ENCODE measurements at places on chromosomes 2 and 18.

GRCh38 chr2:10212827-10213226 is 89.9 kb upstream of the HPCAL1 start:
- H3K27ac ChIP-seq: no peak overlapping the region
- no peak for DNase-seq
- H3K4me1 ChIP-seq: peaks cover 23% of the 10 kb centered on the region

- no peak overlapping the region for H3K27ac ChIP-seq
- H3K27me3 ChIP-seq: peaks cover 23% of the 10 kb centered on the region
- no peak overlapping the region for H3K4me3 ChIP-seq
- H3K36me3 ChIP-seq: no peaks in the 10 kb centered on the region
These were observed 96.0 kb upstream of the TTC39C start for GRCh38 chr18:23918395-23919032.

DNA sequence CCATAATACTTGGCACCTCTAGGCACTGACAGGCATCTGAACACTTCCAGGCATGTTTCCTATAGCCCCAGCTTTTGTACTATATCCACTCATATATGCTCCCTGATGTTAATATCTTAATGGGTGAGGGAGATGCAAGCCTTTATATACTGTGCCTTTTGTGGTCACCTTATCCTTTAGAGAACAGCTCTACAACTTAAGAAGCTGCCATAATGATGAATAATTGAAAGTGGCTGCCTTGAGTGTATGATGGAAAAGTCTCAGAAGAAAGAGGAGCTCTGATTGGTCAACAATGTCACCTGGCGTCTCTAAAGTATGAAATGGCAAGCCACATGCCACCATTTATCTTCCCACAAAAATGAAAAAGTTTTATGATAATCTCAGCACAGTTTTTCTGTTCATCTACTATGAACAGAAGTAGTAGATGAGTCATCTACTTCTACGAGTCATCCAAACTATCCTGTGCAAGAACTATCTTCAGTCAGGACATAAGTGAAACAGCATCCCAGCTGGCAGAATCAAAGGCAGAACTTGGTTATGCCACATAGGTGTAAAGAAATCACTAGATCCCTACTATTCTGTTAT is 997.9 kb upstream of the CELF4 start:
- H3K27me3 ChIP-seq: peaks cover 2% of the 10 kb centered on the region
- H3K27ac ChIP-seq: no peak overlapping the region
- no peak overlapping the region for H3K4me3 ChIP-seq
- H3K4me1 ChIP-seq: no peaks in the 10 kb centered on the region
- H3K36me3 ChIP-seq: peaks cover 3% of the 10 kb centered on the region

- no peaks in the 10 kb centered on the region for H3K4me1 ChIP-seq
- H3K27me3 ChIP-seq: peaks cover 44% of the 10 kb centered on the region
- no peak overlapping the region for H3K4me3 ChIP-seq
- H3K27ac ChIP-seq: no peak overlapping the region
- no peaks in the 10 kb centered on the region for H3K36me3 ChIP-seq
These were observed 135.0 kb downstream of the LAMA3 start for GRCh38 chr18:23824240-23824639.

GRCh38 chr2:145587922-145588321 is 1068.0 kb upstream of the ZEB2 start:
- H3K4me3 ChIP-seq: no peak overlapping the region
- H3K27ac ChIP-seq: no peak overlapping the region
- no peak for DNase-seq
- no peaks in the 10 kb centered on the region for H3K27me3 ChIP-seq
- H3K36me3 ChIP-seq: no peaks in the 10 kb centered on the region

- H3K36me3 ChIP-seq: no peaks in the 10 kb centered on the region
- no peaks in the 10 kb centered on the region for H3K27me3 ChIP-seq
- no peak overlapping the region for H3K27ac ChIP-seq
- H3K4me3 ChIP-seq: no peak overlapping the region
- DNase-seq: no peak
- H3K4me1 ChIP-seq: peaks cover 3% of the 10 kb centered on the region
These were observed 782.8 kb upstream of the ACVR2A start for GRCh38 chr2:147062073-147062472.

DNA sequence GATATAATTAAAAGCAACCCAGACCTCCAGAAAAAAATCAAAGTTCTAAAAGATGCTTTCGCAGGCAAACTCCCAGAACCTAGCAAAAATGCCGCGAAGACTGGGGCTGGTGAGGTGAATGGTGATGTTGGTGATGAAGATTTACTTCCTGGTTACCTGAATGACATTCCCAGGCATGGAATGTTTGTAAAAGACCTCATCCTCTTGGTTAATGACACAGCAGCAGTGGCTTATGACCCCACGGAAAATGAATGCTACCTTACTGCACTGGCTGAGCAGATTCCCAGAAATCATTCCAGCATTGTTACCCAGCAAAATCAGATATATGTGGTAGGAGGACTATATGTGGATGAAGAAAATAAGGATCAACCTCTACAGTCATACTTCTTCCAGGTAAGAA is 994 bp downstream of the KLHL41 start:
- no peak overlapping the region for H3K27ac ChIP-seq
- H3K27me3 ChIP-seq: no peaks in the 10 kb centered on the region
- no peak for DNase-seq
- H3K36me3 ChIP-seq: peaks cover 5% of the 10 kb centered on the region
- H3K4me3 ChIP-seq: no peak overlapping the region

GRCh38 chr2:47558116-47558767 is 155.3 kb downstream of the MSH2 start:
- H3K36me3 ChIP-seq: no peaks in the 10 kb centered on the region
- H3K27me3 ChIP-seq: peaks cover 22% of the 10 kb centered on the region
- no peak for DNase-seq
- peaks cover 4% of the 10 kb centered on the region for H3K4me1 ChIP-seq

DNA sequence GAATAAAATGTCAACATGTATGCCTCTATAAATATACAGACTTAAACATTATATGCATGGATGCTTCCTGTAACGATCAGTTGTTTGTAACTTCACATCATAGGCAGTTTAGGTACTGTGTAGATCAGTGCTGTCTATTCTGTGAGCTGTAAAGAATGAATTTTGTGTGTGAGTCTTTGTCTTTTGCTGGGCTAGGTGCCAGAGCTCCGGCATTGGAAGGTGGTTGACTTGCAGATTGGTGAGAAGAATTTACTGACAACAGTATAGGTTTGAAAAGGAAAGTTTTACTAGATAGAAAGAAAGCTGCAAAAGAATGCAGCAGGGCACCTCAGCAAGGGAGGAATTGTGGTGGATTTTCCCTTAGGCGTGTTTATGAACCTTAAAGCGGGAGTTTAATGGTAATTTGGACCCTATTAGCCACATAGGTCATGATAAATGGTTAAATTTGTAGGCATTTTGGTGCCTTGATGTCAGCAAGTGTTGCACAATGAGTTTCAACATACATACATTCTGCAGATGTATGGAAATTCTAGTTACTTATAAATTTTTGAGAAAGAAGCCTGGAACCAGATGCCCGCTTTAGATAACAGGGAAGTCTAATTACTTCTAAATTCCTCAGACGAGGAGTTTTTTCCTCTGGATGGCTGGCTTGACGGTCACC is 6.7 kb upstream of the QPCT start:
- H3K27ac ChIP-seq: peak overlapping the region; percentile 71
- no peak for DNase-seq
- H3K4me1 ChIP-seq: peaks cover 40% of the 10 kb centered on the region
- no peak overlapping the region for H3K4me3 ChIP-seq
- no peaks in the 10 kb centered on the region for H3K27me3 ChIP-seq

DNA sequence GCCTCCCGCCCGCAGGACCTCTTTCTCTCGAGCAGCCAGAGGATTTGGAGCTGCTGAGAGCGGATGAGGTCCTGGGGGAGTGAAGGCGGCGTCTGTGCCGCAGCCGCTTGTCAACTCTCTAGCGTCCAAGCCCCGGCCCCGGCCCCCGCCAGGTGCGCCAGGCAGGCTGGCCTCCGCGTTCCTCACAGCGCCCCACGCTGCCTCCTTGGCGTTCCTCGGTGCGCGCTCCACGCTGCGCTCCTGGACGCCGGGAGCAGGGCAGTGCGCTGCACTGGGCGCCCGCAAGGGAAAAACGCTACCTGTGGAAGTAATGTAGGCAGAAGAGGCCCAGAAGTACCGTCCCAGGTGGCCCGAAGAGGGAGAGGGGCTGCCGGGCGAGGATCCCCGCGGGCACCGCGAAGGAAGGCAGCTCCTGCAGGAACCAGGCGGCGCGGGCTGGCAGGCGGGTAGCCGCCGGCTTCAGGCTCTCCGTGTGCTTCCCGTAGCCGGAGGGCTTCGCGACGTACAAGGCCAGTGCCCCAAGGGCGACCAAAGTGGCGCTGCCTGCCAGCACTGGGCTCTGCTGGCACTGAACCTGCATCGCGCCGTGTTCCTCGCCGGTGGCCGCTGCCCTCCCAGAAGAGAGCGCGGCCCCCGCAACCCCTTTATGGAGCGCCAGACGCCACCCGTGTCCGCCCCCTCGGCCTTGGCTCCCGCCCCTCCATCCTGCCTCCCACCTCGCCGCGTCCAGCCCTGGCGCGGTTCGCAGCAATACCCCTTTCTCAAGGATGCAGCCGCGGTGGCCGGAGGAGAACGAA is at the start of gene SRD5A2:
Gene SRD5A2, minus strand, starts transcription at position 618 of the 797 bp plus-strand sequence. Its CDS starts 38 bp downstream, at position 580.
- peaks cover 2% of the 10 kb centered on the region for H3K4me1 ChIP-seq
- H3K4me3 ChIP-seq: no peak within 1 kb of the TSS
- H3K27ac ChIP-seq: no peak within 1 kb of the TSS
- H3K36me3 ChIP-seq: no peaks in the 10 kb centered on the region
- DNase-seq: no peak

- no peak for DNase-seq
- H3K4me1 ChIP-seq: no peaks in the 10 kb centered on the region
- H3K27ac ChIP-seq: no peak overlapping the region
- H3K27me3 ChIP-seq: peaks cover 13% of the 10 kb centered on the region
- no peak overlapping the region for H3K4me3 ChIP-seq
These were observed 13.9 kb upstream of the GYPC start for GRCh38 chr2:126642031-126642430.

DNA sequence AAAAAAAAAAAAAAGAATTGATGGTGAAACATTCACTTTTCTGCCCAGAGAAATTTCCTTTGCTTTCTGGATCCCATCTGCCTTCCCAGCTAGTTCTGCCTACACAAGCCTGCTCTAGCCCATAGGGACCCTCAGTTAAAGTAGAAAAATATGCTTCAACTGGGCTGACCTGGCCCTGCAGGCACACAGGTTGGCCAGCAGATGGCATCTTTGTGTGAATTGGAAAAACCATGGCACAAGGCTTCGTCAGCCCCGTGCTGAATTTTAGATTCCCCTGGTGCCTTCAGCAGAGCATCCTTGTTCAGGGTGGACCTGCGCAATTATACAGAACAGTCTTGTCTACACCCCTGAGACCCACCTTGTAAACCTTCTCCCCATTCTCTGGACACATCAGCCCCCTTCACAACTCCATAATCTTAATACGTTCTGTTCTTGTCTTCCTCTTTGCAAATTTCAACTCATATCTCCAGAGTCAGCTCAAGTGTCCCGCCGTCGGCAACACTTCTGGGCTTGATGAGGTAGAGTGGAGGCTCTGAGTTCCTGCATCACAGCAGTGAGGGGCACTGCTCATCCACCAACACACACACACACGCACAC is 114.5 kb downstream of the INSIG2 start:
- H3K4me1 ChIP-seq: no peaks in the 10 kb centered on the region
- no peak overlapping the region for H3K4me3 ChIP-seq
- H3K27ac ChIP-seq: no peak overlapping the region
- H3K36me3 ChIP-seq: no peaks in the 10 kb centered on the region
- DNase-seq: peak; percentile 61

- no peak for DNase-seq
- no peaks in the 10 kb centered on the region for H3K36me3 ChIP-seq
- H3K4me1 ChIP-seq: no peaks in the 10 kb centered on the region
- H3K27ac ChIP-seq: no peak overlapping the region
- no peak overlapping the region for H3K4me3 ChIP-seq
- no peaks in the 10 kb centered on the region for H3K27me3 ChIP-seq
These were observed 28.1 kb upstream of the ACTR3 start for GRCh38 chr2:113861740-113862139.

GRCh38 chr2:106833256-106833655 is 52.7 kb downstream of the ST6GAL2 start:
- H3K4me1 ChIP-seq: peaks cover 19% of the 10 kb centered on the region
- no peaks in the 10 kb centered on the region for H3K36me3 ChIP-seq
- no peak overlapping the region for H3K4me3 ChIP-seq
- no peak overlapping the region for H3K27ac ChIP-seq
- peaks cover 6% of the 10 kb centered on the region for H3K27me3 ChIP-seq

GRCh38 chr2:186755066-186755465 is 61.2 kb downstream of the FAM171B start:
- DNase-seq: no peak
- no peak overlapping the region for H3K4me3 ChIP-seq
- H3K4me1 ChIP-seq: peaks cover 10% of the 10 kb centered on the region
- H3K36me3 ChIP-seq: peaks cover 14% of the 10 kb centered on the region

GRCh38 chr2:13950761-13951160 is 681.8 kb upstream of the LRATD1 start:
- H3K27me3 ChIP-seq: no peaks in the 10 kb centered on the region
- H3K36me3 ChIP-seq: no peaks in the 10 kb centered on the region
- H3K27ac ChIP-seq: no peak overlapping the region
- DNase-seq: no peak
- H3K4me3 ChIP-seq: no peak overlapping the region

DNA sequence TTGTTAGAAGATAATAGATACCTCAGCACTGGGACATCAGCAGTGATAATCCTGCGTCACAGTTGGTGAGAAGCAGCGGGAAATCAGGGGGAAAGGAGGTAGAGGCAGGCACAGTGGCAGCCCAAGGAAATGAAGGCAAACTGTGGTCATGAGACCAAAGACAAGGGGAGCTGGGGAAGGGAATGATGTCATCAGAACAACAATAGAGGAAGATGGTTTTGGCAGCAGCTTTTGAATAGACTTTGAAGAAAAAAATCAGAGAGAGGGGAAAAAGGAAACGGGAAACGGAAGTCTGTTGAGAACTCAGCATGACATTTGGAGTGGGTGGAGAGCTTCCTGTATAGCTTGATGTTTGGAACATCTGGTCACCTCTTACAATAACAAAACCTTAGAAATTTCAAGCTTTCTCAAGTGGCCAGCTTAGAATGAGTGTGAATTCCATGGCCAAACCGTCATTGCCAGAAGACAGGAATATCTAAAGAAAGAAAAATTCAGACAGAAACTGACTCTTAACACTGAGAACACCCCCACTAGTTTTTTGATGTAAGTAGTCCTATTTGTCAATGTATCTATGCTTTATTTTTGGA is 18.4 kb upstream of the YES1 start:
- peaks cover 3% of the 10 kb centered on the region for H3K27me3 ChIP-seq
- H3K27ac ChIP-seq: no peak overlapping the region
- peaks cover 17% of the 10 kb centered on the region for H3K4me1 ChIP-seq
- H3K4me3 ChIP-seq: no peak overlapping the region
- DNase-seq: no peak

- no peak for DNase-seq
- no peaks in the 10 kb centered on the region for H3K27me3 ChIP-seq
- peaks cover 16% of the 10 kb centered on the region for H3K36me3 ChIP-seq
- no peak overlapping the region for H3K27ac ChIP-seq
- H3K4me1 ChIP-seq: no peaks in the 10 kb centered on the region
These were observed 150.6 kb upstream of the MAPRE2 start for GRCh38 chr18:34890486-34891085.

- H3K4me1 ChIP-seq: peaks cover 14% of the 10 kb centered on the region
- no peaks in the 10 kb centered on the region for H3K36me3 ChIP-seq
- DNase-seq: no peak
- no peak overlapping the region for H3K27ac ChIP-seq
- no peak overlapping the region for H3K4me3 ChIP-seq
- H3K27me3 ChIP-seq: no peaks in the 10 kb centered on the region
These were observed 92.3 kb downstream of the KLF7 start for GRCh38 chr2:207073412-207073800.

- no peaks in the 10 kb centered on the region for H3K36me3 ChIP-seq
- no peak overlapping the region for H3K4me3 ChIP-seq
- H3K27me3 ChIP-seq: peaks cover 18% of the 10 kb centered on the region
- H3K27ac ChIP-seq: no peak overlapping the region
These were observed 129.9 kb downstream of the MTX2 start for GRCh38 chr2:176399074-176399598.

- H3K36me3 ChIP-seq: no peaks in the 10 kb centered on the region
- no peak overlapping the region for H3K4me3 ChIP-seq
- no peaks in the 10 kb centered on the region for H3K27me3 ChIP-seq
- DNase-seq: no peak
These were observed 107.9 kb downstream of the CDC42EP3 start for GRCh38 chr2:37563375-37564015.
